ENCODE measurements at places on chromosomes 16 and 17.

DNA sequence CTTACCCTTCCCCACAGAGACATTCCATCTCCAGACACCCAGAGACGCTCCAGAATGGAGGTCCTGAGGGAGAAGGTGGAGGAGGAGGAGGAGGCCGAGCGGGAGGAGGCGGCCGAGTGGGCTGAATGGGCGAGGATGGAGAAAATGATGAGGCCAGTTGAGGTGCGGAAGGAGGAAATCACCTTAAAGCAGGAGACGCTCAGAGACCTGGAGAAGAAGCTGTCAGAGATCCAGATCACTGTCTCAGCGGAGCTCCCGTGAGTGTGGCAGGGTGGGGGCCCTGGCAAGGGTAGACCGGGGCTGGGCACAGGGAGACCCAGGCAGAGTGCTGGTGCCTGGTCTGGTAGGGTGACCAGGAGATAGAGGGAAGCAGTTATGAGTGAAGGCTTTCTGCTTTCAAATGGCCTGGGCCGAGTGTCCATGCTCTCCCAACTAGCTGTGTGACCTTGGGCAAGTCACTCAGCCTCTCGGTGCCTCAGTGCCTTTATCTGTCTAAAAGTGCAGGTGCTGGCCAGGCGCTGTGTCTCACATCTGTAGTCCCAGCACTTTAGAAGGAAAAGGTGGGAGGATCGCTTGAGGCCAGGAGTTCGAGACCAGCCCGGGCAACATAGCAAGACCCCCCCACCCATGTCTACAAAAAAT is 3.4 kb downstream of the DRC7 start:
- no peak for DNase-seq

DNA sequence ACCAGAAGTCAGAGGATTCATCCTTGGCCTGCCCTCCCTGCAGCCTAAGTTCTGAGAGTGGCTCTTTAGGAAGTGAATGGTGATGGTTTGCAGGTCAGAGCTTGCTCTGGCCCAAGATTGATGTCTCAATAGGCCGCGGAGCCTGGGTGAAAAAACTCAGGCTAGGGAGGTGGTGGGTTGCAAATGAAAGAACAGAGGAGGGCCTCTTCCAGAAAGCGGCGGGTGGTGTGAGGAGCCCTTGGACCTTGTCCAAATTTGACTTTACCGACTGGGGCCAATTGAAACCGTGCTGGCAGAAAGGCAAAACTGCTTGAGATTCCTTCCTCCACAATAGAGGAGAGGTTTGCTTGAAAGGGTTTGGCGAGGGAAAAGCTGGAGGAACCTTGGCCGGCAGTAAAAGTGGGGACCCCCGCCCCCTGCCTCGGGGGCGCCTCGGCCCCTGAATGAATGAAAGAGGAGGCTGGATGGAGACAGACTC is 331.3 kb downstream of the SEC14L1 start:
- no peak for DNase-seq

- no peak for DNase-seq
Observed at GRCh38 chr17:79082311-79083190, 7.9 kb downstream of the ENGASE start.

GRCh38 chr17:4492721-4493561 is 5.7 kb upstream of the SPNS2 start:
- no peak for DNase-seq

GRCh38 chr16:52584354-52585320 is 37.7 kb upstream of the TOX3 start:
- DNase-seq, result no peak

GRCh38 chr16:48745541-48745940 is 135.6 kb upstream of the N4BP1 start:
- DNase-seq, result no peak

DNA sequence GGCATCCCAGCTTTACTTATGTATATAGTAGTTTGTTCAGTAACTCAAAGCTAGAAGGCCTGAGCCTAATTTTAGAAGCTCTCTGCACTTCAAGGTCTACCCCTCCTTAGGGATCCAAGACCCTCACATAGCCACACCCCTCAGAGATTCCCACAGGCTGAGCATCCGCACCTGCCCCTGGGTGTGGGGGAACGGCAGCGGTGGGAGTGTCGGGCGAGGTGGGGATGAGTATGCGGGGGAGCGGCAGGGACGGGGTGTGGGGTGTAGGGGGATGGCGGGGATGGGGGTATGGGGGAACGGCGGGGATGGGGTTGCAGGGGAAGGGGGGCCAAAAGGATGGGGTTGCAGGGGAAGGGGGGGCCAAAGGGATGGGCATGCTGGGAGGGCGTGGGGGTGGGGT is 24.9 kb upstream of the BEAN1 start:
- no peak for DNase-seq

DNA sequence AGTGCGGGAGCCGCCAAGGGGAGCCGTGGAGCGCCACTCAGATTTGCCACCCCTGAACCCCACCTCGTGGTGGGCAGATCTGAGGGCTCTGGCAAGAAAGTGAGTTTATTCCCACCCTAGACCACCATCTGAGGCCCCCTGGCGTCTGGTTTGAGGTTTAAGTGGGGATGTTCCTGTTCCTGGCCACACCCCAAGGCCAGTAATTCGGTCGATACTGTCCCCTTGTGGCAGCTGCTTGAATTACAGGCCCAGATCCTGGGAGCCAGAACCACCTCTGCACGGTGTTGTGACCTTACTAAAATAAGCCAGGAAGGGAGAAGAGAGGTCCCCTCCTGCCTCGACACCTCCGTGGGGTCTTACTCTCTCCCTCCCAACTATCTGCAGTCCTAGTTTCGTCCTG is 3.3 kb upstream of the LAT start:
- no peak for DNase-seq

GRCh38 chr16:15576960-15577958 is 65.7 kb downstream of the MARF1 start:
- DNase-seq, result no peak

GRCh38 chr16:64305663-64306062 is 816.2 kb downstream of the CDH11 start:
- DNase-seq, result no peak

- peak; percentile 49 for DNase-seq
Observed at GRCh38 chr16:1971796-1972489, at the start of gene TBL3. TBL3 (plus strand) TSS chr16:1972053; CDS start chr16:1972165, 112 bp downstream.

Measured in AG04449 (cell line).